ENCODE measurements at places on chromosomes 5 and 9. TPM values are rescaled to one million over a fixed set of nuclear protein-coding genes. Genes with fewer than 3 reads are reported as not detected.

DNA sequence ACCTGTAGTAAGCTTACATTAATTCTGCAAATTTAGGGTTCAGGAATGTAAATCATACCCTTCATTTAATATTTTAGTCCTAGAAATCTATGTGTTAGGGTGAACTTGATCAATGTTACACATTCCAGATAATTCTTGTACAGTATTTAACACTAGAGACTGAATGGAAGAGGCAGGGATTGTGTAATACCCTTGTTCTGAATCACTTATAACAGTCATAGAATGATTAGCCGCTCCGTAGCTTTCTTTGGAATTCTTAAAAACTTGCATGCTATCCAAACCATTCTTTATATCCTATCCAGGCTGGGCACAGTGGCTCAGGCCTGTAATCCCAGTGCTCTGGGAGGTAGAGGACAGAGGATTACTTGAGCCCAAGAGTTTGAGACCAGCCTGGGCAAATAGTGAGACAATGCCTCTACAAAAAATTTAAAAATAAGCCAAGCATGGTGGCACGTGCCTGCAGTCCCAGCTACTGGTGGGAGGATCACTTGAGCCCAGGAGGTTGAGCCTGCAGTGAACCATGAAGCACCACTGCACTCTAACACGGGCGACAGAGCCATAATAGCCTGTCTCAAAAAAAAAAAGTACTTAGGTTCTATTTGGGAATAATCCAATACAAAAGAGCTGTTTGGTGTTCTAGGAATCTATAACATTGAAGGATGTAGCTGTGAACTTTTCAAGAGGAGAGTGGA, 8.3 kb downstream of the ZNF483 start:
- DNase-seq: no peak

GRCh38 chr5:147240266-147240985, 5.6 kb downstream of the STK32A start:
- no peak for DNase-seq

ALDOB gene
- total RNA-seq: not detected

KIF3A gene
- total RNA-seq: 7.7 TPM
